ENCODE measurements at places on chromosomes 1 and 21.

DNA sequence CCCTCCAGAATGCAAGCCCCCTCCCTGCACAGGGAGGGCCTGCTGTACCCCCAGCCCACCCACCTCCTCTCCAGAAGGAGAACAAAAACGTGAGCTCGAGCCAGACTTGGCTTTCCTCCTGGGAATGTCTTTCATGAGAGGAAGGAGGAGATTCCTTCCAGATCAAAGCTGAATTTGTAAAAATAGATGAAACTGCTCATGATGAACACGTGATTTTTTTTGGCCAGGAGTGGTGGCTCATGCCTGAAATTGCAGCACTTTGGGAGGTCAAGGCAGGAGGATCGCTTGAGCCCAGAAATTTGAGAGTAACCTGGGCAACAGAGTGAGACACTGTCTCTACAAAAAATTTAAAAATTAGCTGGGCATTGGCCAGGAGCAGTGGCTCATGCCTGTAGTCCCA lies 21.8 kb downstream of the GPR157 start:
- no peak for DNase-seq

DNA sequence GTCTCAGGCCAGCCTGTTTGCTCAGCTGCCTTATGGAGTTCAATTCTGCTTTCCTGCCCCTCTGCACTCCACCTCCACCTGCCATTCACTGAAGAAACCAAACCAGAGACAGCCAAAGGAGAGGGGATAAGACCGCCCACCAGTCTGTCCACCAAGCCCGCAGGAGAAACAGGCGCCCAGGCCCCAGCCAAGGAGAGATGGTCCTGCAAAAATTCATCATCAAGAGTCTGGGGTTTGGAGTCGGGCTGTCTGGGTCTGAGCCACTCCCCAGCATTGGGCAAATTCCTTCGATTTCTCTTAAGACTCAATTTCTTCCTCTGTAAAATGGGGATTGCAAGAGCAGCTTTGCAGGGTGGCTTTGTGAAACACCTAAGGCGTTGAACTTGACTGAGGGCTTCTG lies 121.4 kb upstream of the RUNX3 start:
- no peak for DNase-seq

- DNase-seq: no peak
Observed at GRCh38 chr21:45299864-45300785, 12.4 kb upstream of the POFUT2 start.

DNA sequence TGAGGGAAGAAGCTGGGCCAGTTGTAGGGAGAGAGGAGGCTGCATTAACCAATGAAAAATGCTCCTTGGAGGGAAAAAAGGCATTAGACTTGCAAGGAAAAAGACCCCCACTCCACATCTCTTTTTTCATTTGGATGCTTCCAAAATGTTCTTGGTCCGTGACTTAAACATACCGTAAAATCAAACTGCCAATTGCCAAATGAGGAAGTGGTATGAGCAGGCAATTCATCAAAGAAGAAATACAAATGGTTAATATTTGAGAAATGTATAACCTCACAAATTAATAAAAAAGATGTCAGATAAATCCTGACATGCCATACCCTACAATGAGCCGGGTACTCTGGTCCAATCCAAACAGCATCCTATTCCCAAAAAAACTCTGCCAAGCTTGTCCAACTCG lies 30.6 kb downstream of the KANK4 start:
- no peak for DNase-seq

GRCh38 chr1:230194525-230194924 lies 127.5 kb downstream of the GALNT2 start:
- DNase-seq: no peak

- DNase-seq: no peak
Observed at GRCh38 chr1:27873671-27874384, 1.5 kb downstream of the THEMIS2 start.

All from activated T-cell treated with anti-CD3 and anti-CD28 coated beads, Interleukin-2, amount 50 U/mL, for 48 hours (primary cell).